Uterus (tissue), 4 donors: ENCODE measurements at places on chromosomes 7 and 10.

DNA sequence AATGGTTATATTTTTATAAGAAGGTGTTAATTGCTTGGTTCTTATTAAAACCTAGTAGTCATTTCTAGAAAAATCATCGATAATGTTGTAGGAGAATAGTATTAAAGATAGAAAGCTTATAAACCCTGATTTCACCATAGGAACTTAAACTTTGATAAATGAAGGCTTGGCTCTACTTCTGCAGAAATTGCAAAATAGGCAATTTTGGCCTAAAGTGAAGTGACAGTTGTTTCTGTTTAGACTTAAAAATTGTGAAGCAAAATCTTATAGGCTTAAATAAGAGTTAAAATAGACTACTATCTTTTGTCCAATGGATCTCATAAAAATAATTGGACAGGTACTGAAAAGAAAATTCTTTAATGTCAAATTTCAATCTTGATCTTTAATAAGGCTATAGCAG is 321.6 kb upstream of the FZD8 start:
- DNase-seq, result no peak

DNA sequence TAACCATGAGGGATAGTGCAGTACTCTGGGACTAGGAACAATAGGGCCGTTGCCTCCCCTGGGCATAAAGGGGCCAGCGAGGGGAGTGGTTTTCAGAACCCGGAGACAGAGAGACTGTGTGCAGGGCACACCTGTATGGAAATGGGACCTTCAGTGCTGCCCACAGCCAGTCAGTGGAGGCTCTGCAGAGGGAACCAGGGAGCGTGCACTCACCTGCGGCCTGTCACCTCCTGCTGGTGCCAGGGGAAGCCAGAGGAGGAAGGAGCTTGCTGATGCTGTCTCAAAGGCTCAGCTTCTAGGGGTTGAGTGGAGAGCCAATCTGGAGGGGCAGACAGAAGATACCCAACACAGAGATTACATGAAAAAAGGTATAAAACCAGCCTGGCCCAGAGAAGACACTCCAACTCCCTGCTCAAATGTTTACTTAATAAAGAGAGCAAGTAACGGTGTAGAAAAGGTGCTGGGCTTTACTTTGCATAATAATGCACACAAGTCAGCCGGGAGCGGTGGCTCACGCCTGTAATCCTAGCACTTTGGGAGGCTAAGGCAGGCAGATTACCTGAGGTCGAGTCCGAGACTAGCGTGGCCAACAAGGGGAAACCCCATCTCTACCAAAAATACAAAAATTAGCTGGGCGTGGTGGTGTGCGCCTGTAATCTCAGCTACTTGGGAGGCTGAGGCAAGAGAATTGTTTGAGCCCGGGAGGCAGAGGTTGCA is 35.5 kb upstream of the WAPL start:
- DNase-seq, result no peak

GRCh38 chr10:126977216-126977615 is 72.0 kb downstream of the DOCK1 start:
- no peak for DNase-seq

DNA sequence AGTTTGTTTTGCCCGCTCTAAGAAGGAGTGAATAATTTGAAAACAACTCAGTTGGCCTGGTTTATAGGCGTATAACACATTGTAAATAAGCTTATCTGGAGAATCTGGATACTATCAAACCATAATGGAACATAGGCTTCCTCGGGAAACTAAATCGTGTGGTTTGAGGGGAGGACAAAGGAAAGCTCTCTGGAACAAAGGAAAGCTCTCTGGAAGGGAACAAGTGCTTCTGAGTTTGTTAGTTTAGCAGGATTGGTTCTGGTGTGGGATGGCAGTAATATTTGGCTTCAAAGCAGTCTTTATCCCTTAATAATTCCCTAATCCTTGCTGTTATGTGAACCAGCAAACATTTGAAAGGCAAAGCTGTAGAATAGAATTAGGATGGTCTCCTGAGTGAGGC is 15.0 kb upstream of the SLK start:
- DNase-seq, result no peak

DNA sequence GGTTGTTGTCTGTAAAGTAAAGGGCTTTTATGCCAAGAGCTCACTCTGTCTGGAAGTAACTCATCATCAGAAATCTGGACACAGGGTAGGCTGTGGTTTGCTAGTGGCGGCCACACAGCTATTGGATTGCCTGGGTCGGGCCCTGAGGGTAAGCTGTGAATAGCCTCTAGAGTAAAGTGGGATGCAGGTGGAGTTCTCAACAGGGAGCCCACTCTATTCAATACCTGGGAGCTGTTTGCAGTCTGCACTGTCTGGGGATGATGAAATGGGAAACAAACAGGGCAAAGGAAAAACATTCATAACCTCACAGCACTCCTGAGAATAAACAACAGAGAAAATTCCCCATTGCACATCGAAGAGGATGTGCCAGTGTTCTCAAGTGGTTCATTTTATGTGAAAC is 582.6 kb downstream of the CALN1 start:
- DNase-seq, result no peak

- DNase-seq, result peak; percentile 82
Observed at GRCh38 chr10:69403519-69403918, 13.2 kb downstream of the TACR2 start.

GRCh38 chr10:127948791-127949190 is 41.9 kb downstream of the PTPRE start:
- no peak for DNase-seq

- DNase-seq, result no peak
Observed at GRCh38 chr7:34457329-34457728, 200.7 kb upstream of the NPSR1 start.

- DNase-seq, result peak; percentile 39
Observed at GRCh38 chr10:124092860-124093773, at the start of gene CHST15. Gene CHST15 (minus strand): TSS chr10:124093598. CDS start chr10:124046212, 47,386 bp downstream.

DNA sequence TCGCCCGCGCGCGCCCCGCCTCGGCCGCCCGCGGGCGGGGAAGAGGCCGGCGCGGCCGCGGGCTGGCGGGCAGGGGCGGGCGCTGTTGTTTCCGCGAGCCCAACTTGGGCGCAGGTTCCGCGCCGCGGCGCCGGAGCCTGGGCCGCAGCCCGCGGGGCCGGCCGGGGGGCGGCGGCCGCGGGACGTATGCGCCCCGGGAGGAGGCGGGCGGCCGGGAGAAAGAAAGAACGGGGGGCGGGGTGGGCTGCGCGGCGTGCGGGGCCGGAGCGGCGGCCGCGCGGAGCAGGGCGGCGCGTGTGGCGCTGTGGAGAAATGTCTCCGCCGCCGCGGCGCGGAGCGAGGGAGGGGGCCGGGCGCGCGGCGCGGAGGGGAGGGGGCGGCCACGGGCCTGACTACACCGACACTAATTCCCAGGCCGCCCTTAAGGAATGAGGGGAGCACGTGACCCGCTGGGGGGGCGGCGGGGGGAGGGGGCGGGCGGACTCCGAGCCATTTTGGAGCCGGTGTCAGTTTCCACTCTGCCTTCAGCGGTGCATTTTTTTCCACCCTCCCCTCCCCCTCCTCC is at the start of gene BMI1:
BMI1 (plus strand) TSS at position 509 of the 565 bp plus-strand sequence. CDS start 5,351 bp downstream, outside the sequence.
- DNase-seq, result peak; percentile 80

DNA sequence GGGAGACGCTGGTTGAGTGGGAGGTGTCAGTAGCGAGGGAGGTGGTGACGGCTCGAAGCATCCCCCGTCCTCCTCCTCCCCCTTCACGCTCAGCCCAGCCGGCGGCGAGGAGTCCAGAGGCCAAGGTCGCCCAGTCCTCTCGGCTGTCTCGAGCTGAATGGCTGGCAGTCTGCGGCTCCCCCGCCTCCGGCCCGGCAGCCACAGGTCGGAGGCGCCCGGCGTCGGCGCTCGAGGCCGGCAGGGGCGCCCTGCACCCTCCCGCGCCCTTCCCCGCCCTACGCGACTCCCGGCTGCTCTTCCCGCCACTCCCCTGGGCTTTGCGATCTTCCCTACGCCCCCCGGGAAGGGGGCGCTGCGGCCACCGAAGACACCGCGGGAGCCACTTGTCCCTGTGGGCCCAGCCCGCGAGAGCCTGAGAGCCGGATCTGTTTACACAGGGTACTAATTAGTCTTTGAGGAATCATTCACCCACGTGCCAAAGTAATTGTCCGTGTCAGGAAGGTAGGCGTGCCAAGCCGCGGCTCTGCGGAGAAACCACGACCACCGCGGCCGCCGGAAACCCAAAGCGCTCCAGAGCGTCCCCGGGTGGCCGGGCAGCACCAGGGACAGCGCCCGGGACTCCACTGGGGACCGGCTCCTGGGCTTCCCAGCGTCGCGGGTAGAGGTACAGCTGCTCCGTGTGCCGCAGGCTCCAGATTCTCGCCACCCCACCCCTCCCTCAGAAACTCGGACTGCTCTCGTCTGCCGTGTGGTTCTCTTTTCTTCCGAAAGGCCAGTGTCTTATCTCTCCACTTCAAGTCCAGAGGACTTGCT is at the start of gene NXPH1:
NXPH1 (plus strand) TSS at position 133 of the 813 bp plus-strand sequence.
- DNase-seq, result no peak

DNA sequence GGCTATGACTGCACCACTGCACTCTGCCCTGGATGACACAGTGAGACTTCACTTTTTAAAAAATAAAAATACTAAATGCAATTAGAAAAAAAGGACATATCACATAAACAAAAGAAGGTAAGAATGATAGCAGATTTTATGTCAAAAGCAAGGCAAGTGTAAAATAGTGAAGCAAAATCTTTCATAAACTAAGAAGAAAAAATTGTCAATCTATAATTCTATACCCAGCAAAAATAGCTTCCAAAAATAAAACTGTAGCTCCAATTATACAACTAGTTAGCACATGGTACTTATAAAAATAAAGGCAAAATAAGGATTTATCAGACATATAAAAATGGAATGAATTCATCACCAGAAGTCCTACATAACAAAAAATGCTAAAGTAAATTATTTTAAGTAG is 85.4 kb upstream of the SVIL start:
- DNase-seq, result no peak

DNA sequence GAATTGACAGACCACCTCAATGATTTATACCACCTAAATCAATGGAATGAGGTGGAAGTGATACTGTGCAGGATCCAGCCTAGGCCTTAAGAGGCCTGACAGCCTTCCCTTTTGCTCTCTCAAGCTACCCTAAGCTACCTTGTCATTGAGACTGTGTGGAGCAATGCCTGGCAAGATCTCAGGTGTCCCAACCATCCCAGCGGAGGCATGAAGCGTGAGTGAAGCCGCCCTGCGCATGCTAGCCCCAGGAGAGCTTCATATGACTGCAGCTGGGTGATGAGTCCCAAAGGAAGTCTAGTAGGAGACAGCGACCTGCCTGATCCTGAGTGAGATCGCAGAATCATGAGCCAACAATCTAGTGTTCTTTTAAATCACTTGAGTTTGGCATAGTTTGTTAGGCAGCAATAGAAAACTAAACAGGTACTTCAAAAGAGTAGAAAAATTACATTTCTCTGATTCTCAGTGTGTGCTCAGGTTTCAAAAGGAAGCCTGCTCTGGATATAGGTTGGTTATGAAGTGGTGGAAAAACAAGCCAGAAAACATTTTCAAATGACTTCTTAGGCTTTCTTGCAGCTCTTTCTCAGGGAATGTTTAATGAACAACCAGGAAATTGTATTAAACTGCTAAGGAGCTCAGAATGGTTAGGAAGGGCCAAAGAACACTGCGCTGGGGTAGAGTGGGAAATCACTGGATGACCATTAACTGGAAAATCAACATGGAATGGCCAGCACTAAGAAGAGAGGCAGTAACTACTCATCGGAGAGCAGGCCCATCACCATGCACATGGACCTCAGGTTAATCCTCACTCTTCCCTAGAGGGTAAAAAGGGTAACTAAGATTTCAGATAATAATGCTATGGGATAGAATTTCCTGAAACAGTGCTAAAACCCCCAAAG is 535.2 kb downstream of the PHTF2 start:
- DNase-seq, result no peak

DNA sequence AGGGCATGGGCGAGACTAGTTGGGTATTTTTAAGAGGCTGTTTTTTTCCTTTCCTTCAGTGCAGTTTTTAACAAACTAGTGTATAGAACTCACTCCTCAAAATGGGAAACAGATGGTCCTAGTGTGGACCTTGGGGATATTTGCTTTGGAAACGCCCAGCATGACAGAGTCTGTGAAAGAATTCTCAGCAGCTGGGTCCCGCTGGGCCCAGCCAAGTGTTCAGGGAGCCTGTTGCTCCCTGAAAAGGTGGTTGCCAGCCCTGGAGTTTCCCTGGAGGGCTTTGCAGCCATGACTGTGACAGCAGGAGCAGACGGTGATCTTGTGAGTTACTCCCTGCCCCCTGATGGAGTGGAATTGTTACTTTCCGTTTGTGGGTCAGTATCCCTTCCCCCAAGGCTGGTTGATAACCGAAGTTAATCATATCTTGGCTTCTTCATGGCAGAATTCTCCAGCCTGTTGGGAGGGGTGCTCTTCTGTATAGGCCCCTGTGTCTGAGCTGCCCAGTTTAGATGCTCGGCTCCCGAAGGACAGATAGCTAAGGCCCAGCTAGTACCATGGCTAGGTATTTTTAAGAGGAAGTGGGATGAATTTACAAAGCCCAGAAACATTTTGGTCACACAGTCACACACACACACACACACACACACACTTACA is 278.6 kb upstream of the HABP2 start:
- DNase-seq, result no peak

GRCh38 chr7:4729266-4729665 is 46.2 kb upstream of the AP5Z1 start:
- DNase-seq, result no peak

DNA sequence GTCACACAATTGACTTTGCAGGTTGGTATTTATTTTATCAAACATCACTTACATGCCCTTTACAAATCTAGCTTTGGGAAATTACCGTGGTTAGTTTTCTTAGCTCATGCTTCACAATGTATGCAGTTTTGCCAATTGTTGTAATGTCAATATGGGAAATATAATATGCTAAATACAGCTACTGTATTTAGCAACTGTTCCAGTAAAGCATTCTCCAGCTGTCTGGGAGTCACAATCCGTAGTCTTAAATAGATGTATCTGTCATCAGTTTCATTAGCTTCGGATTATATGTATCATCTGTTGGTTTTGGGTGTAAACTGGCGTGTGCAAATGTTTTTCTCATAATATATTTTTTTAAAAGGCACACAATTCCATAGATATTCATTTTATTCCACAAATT is 19.4 kb upstream of the AHR start:
- DNase-seq, result no peak

- no peak for DNase-seq
Observed at GRCh38 chr7:30873656-30874055, 38.0 kb upstream of the AQP1 start.

GRCh38 chr7:108724251-108725100 is 154.8 kb downstream of the DNAJB9 start:
- DNase-seq, result no peak

GRCh38 chr10:114541081-114541796 is 116.8 kb downstream of the ABLIM1 start:
- peak; percentile 87 for DNase-seq

DNA sequence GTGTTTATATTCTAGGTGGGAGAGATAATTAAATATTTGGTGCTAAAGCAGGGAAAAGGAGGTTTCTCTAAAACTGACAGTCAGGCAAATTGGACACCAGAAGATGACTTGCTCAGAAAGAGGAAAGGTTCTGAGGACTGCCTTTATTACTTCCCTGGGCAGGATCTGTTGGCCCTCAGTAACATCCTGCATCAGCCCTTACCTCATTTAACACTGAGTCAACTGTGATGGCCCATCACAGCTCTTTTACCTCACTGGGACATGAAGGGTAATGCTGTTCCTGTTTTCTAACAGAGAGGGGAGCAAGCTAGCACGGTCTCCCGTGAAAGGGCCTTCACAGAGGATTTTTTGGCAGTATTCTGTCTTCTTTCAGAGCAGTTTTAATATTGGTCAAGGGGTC is 12.0 kb downstream of the PPP1R17 start:
- DNase-seq, result no peak

- DNase-seq, result no peak
Observed at GRCh38 chr7:151382079-151382885, 27.6 kb downstream of the WDR86 start.
